COR-L47 (cell line): ENCODE measurements at places on chromosomes 11 and 22.

DNA sequence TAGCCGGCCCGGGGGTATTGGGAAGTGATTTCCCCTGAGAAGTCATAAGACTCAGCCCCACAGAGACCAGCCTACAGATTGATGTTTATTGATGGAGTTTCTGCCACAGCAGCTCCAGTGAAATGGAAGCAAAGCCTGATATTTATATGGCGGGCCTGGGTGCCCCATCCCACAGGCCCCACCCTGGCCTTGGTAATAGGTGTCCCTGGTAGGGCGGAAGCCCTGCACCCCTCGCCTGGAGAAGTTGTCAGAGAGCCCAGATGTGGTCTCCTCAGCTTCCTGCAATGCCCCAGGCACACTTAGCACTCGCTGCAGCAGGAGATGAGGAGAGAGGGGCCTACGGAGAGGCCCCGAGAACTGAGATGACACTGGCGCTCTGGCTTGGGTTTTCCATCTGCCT is 107.4 kb downstream of the MORC2 start:
- DNase-seq: no peak

GRCh38 chr11:24356501-24356900 is 140.4 kb upstream of the LUZP2 start:
- no peak for DNase-seq

DNA sequence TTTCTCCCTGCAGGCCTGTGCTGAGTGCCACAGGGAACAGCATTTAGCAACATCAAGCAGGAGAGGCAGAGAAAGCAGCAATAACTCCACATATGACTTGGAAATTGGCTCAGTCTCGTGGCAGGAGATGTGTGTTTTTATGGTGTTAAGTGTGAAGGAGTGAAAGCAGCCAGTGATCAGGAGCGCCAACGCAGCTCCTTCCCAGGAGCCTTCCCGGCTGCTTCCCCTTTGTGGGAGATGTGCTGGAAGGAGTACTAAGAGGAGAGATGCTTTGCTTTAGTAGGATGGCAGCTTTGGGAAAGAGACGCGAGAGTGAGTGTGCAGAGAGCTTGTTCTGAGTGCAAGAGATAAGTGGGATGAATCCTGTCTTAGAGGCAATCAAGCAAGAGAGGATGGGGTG is 54.7 kb upstream of the KIRREL3 start:
- DNase-seq: no peak

GRCh38 chr22:44591146-44591790 is 93.2 kb upstream of the RTL6 start:
- no peak for DNase-seq

- DNase-seq: no peak
Measured at GRCh38 chr22:47051441-47052071, 289.1 kb downstream of the TBC1D22A start.

GRCh38 chr11:116179401-116179800 is 593.4 kb downstream of the BUD13 start:
- DNase-seq: no peak

DNA sequence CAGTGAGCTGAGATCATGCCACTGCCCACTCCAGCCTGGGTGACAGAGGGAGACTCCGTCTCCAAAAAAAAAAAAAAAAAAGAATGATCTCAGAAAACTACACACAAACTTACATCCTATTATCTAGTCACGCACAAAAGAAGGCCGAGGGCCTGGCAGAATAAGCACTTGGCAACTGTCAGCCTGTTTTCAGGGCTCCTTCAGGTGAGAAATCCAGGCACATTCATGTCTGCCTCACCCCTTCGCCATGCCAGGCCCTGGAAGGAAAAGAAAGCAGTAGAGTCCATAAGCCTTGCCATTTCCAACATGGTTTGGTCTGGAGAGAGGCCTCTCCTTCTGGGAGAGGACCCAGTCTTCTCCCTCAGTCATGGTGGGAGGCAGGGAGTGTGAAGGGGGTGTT is 30.9 kb downstream of the C11orf58 start:
- DNase-seq: no peak

GRCh38 chr11:16049611-16050010 is 306.7 kb downstream of the SOX6 start:
- DNase-seq: no peak

DNA sequence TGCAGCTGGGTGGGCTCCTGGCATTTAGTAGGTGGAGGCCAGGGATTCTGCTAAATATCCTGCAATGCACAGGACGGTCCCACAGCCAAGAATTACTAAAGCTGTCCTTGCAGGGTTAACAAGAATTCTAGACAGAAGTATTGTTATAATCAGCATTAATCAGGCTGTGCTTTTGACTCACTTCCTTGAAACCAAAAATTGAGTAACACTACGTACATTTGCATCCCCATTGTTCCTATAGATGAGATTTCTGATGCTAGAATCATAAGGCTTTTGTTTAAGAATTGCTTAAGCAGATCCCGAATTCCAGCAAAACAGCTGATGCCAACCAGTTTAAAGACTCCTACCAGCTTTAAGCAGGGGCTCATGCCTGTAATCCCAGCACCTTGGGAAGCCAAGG is 11.4 kb downstream of the SLC6A5 start:
- no peak for DNase-seq

- DNase-seq: no peak
Measured at GRCh38 chr11:88183233-88183632, 8.0 kb upstream of the RAB38 start.

DNA sequence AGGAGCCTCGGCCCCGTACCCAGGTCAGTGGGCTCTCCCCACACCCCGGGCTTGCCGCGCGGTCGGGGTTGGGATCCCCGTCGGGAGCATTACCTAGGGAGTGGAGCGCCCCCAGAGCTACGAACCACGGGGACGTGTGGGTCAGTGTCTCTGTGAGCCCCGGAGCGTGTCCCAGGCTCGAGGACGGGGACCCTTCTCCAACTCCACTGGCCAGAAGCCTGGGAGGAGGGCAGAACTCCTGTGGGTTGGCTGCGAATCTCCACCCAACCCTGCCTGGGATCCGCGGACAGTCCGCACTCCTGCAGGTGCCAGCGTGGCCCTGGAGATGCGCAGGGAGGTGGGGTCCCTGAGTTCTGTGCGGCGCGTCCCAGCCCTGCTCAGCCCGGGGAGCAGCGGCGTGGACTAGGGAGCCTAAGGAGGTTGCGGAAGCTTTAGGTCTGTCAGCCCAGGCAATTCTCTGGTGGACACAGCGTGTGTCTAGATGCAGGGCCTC is 346 bp downstream of the PPFIBP2 start:
- DNase-seq: no peak

DNA sequence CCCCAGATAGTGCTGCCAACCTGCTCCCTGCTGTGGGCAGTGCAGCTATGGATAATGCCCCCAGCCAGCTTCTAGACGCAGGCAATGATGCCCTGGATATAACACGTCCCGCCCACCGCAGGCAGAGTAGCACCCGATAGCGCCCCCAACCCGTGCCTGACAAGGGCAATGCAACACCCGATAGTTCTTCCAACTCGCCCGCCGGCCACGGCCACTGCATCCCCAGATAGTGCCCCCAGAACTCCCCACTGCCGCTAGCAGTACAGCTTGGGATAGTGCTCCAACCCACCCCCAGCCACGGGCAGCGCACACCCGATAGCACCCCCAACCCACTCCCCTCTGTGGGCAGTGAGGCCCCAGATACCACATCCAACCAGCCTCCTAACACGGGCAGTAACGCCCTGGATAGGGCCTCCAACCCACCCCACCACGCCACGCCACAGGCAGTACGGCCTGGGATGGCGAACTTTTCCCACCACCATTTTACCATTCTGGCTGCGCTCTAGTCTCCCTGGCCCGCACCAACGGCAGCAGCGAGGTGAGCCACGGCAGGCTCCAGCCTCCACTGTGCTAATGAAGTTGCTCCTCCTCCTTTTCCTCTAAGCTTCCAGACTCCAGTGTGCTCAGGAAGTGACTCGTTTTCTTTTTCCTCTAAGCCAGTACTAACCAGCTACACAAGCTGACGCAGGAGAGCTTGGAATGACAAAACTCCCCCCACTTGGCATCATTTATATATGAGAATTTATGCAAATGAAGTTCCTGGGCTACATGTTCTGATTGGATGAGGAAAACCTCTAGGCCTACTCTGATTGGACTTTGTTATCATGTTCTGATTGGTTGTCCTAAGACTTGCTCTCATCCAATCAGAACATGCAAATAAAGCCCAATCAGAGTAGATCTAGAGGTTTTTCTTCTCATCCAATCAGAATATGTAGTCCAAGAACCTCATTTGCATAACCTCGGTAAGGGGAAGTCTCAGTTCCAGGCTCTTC is 3.0 kb upstream of the RFPL3 start:
- DNase-seq: no peak

GRCh38 chr22:16783930-16784354 is 41.3 kb downstream of the XKR3 start:
- no peak for DNase-seq

- no peak for DNase-seq
Measured at GRCh38 chr11:6850526-6850925, 5.0 kb downstream of the OR10A5 start.

DNA sequence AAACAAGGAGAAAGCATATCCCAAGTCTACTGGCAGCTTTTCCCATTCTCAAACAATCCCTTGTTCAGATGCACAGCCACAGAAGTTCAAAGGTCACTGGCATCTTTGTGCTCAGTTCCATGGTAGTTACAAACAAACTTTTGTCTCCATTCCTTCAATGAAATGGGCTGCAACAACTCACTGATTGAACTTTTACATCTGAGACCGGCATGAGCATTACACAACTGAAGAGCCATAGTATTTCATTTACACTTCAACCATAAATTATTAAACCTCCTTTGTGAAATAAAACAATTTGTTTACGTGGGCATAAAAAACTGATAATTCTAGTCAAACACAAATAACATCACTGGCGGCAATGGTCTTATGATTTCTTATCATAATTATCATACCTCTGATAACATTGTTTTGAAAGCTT is 67.8 kb upstream of the ARHGAP32 start:
- DNase-seq: no peak

DNA sequence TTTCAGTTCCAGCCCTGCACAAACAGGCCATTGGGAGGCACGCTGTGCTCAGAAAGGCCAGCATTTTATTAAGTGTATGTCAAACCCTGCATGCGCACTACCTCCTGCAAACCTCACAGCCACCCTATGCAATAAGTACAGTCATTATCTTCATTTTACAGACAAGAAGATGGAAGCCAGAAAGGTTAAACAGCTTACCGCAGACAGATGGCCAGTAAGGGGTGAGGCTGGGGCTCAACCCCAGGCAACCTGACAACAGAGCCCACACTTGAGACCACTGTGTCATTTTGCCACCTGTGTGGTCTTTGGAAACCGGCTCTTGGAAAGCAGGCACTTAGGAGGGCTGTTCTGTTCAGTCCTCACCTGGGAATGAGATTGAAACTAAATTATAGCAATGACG is 142.3 kb downstream of the NXPE2 start:
- no peak for DNase-seq
